ENCODE measurements at places on chromosomes 16 and 17.

DNA sequence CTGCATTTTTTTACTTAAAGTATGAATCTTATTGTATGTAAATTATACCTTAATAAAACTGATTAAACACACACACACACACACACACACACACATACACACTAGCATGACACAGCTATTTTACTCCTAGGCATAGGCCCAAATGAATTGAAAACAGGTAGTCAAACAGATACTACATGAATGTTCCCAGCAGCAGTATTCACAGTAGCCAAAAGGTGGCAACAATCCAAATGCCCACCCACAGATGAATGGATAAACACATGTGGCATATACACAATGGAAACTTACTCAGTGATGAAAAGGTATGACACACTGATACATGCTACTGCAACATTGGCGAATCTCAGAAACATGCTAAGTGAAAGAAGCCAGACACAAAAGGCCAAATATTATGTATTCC lies 223.5 kb downstream of the CYB561 start:
- DNase-seq = no peak

GRCh38 chr17:19979917-19980770 lies 2.5 kb upstream of the AKAP10 start:
- no peak for DNase-seq

- DNase-seq = no peak
Observed at GRCh38 chr16:15658149-15658548, 8.1 kb downstream of the NDE1 start.

DNA sequence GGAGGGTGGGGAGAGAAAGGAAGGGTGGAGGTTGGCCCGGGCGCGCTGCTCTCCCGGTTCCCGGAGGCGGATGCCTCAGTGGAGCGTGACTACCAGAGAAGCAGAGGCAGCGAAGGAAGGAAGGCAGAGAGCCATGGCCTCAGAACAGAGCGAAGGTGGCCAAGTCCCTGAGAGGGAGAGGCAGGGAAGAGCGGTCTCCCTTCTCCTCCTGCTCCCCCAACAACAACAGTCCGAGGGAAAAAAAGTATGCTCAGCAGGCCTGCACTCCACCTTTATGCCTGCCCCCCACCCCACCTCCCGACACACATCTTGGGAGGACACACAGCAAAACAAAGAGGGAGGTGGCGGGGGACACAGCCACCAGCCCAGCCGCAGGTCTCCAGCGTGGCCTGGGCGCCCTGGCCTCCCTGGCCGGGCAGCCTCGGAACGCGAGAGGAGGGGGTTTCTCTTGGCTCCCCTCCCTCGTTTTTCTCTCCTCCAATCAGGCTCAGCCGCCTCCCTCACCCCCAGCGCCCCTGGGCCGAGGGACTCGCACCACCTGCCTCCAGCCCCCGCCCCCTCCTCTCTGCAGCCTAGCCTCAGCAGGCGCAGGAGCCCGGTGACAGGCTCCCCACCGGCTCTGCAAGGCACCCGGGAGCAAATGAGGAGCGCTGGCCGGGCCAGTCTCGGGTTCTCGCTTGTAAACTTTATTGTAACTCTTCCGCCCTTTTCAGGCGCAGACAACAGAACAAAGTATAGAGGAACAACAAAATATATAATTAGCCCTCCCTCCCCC lies 1.1 kb upstream of the HOXB7 start:
- DNase-seq = no peak

DNA sequence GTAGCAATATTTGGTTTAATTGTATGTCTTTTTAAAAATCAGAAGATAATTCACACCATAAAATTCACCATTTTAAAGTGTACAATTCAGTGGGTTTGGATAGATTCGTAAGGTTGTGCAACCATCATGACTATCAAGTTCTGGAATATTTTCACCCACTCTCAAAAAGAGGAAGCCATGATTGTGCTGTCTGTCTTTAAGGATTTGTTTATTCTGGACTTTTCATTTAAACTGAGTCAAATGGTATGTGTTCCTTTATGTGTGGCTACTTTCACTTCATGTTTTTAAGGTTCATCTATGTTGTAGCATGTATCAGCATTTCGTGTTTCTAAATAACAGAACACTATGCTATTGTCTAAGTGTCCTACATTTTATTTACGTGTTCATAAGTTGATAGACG lies 68.1 kb upstream of the CPHXL start:
- DNase-seq = no peak

DNA sequence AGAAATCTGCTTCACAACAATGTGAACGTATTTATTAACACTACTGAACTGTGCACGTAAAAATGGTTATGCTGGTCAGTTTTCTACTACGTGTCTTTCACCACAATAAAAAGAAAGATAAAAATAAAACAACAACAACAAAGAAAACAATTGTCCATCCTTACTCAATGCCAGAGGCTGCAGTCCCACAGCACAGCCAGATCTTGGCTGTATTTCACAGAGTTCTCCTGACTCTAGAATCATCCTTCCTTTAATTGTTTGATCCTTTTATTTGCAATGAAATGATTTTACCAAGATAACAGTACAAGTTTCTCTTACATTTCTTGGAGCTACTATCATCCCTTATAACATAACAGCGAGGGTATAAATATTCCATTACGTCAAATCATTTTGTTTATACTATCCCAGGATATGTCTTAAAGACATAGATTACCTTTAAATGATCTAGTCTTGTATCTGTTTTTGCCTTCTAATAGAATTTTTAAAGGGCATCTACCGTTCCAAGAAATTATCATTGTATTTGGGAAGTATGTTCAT lies 103.3 kb downstream of the SLC39A11 start:
- DNase-seq = no peak

DNA sequence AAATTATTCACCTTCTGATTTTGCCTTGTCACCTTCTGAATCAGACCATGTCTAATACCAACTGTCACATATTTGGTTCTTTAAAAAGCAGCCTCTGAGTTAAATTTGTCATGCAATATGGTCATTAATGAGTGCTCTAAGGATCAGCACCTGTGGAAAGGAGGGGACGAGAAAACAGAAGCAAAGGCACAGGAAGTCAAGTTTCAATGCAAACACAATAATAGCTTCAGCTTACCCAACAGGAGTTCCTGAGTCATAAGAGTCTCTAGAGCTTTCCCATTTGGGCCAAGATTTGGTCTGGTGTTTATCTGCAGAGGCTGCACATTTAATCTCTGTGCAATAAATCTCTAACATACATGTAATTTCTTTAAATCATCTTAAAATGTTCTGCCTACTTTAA lies 889.8 kb downstream of the CDH8 start:
- DNase-seq = no peak

- no peak for DNase-seq
Observed at GRCh38 chr16:18855196-18855595, 53.8 kb upstream of the ARL6IP1 start.

GRCh38 chr17:79205688-79206205 lies 131.1 kb downstream of the ENGASE start:
- no peak for DNase-seq

DNA sequence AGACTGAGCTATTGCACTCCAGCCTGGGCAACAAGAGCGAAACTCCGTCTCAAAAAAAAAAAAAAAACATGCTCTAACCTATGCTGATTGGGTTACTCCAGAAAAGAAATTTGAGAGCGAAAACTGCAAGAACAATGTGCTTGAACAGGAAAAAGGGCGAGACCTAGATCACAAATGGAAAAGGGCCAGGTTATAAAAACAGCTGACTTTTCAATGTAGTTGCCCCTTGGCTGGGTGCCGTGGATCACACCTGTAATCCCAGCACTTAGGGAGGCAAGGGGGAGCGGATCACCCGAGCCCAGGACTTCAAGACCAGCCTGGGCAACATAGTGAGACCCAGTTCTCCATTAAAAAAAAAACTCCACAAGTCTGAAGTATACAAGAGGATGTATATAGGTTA lies 48.8 kb downstream of the MRM3 start:
- no peak for DNase-seq

- no peak for DNase-seq
Observed at GRCh38 chr16:30875871-30876801, 17.7 kb downstream of the BCL7C start.

GRCh38 chr17:59093145-59093701 lies 13.5 kb downstream of the TRIM37 start:
- no peak for DNase-seq

Data from stimulated activated CD8-positive, alpha-beta memory T cell treated with anti-CD3 and anti-CD28 coated beads, Interleukin-7, amount 100 ng/mL, for 4 hours (primary cell).